ENCODE measurements at places on chromosomes 6 and 20.
A peak's percentile ranks its signal among the peaks of the same experiment; 100 is the strongest.

DNA sequence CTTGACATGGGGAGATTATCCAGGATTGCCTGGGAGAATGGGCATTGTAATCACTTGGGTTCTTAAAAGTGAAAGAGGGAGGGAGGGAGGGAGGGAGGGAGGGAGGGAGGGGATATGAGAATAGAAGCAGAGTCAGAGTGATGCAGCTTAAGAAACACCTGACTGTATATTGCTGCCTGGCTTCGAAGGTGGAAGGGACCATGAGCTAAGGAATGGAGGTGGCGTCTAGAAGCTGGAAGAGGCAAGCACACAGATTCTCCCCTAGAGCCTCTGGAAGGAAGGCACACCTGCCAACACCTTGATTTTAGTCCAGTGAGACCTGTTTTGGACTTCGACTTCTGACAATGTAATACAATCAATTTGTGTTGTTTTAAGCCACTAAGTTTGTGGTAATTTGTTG, 78.4 kb downstream of the PRL start:
- DNase-seq = no peak

DNA sequence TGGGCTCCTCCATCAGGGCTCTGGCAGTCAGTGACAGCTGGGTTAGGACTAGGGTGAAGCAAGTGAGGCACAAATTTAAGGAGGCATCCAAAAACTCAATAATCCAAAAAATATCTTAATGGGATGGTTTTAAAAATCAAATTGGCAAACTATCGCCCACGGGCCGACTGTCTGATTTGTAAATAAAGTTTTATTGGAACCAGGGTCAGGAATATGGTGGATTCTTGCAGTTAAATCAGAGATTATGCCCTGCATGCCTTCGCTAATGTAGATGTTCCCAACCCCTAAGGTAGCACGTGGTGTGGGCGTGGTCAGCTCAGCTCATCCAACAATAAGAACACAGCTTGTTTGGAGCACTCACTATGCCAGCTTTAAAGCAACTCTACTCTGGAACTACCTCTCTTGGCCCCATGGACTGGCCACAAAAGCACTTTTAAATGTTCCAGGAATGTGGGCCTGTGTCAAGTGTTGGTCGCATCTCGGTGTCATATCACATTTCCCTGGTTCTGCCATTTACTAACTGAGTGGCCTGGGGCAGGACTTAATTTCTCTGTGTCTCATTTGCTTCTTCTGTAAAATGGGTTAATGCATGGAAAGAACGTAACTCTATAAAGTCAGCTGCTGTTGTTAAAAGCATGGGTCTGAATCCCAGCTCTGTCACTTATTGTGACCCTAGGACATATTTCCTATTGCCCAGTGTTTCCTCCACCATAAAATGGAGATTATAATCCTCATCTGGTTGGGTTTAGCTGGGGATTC, 7.0 kb downstream of the TP53RK start:
- DNase-seq = no peak

GRCh38 chr6:109009962-109010704, 84.5 kb downstream of the SESN1 start:
- no peak for DNase-seq

GRCh38 chr6:170279977-170280688, 10.7 kb downstream of the DLL1 start:
- peak; percentile 66 for DNase-seq

DNA sequence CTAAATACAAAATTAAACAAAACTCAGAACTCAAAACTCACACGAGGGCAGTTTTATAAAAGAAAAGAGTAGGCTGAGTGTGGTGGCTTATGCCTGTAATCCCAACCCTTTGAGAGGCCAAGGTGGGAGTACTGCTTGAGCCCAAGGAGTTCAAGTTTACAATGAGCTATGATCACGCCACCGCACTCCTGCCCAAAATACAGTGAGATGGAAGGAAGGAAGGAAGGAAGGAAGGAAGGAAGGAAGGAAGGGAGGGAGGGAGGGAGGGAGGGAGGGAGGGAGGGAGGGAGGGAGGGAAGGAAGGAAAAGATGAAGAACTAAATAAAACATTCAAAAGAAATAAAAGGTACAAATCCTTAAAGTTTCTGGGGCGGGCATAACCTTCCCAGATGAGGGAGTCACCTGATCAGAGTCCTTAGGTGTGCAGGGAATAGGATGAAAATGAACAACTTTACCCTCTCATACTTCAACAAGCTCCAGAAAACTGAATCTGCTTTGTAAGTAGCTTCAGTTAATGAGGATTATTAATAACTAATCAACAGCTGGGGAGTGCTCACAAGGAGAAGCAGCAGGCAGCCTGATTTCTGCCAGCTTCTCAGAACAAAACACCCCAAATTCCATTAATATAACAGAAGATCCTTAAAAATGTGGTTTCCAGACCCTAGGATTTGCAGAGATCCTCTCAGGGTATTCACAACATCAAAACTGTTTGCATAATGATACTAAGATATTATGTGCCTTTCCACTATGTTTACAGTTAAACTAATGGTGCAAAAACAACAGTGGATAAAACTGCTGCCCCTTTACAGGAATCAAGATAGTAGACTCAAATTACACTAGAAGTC, 21.8 kb downstream of the LMBRD1 start:
- no peak for DNase-seq

DNA sequence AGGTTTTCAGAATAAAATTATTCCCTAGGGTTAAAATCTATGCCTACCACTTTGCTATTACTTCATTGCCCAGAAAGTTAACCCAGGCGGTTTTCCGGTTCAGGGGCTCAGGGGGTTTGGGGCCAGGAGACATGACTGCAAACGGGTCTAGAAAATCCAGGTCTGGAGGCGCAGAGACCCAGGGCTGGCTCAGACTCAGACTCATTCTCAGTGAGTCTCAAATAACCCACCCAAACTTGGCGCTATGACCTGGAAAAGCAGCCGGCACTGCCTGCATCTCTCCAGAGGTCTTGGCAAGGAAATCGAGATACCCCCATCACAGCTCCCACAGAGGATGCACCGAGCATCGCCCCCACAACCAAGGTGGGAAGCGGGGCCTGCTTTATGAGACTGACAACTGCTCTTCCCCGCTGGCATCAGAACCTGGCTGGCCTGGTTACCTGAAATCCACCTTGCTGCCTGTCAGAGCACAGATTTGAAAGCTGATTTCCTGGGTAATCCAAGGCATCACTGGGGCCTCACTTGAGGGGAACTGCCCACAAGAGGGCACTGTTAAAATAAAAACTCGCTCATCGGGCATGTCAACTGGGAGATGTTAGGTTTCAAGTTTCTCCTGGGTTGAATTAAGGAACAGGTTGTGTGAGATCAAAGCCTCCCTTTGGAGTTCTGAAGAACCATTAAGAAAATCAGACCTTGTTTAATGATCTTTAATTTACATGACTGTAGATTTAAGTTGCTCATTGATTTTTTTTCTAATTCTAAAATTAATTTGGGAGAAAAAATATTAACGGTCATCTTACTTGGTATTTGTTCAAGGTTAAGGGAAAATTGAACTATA, 55.1 kb downstream of the KIF16B start:
- DNase-seq = no peak

DNA sequence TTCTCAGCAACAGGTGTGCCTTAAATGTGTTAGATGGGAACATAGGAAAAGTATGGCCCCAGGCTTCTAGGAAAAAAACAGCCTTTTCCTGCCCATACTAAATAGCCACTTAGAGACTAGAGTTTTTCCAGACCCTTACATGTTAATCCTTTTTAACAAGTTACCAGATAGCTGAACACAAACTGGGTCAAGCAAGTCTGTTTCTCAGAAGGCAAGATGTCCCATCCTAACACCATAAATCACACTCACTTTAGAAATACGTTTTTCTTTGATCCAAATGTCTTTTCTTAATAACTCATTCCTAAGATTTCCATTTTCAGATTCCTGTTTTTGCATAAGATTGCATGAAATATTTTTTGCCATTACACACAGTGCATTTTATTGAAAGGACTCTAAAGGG, 241.3 kb downstream of the KCNQ5 start:
- DNase-seq = no peak

- no peak for DNase-seq
Observed at GRCh38 chr6:92011681-92012245, 1407.6 kb downstream of the EPHA7 start.
